Psoas muscle (tissue), 8 donors: ENCODE measurements at places on chromosomes 1 and 21.
A peak's percentile ranks its signal among the peaks of the same experiment; 100 is the strongest.

- no peak for DNase-seq
These were observed 171.8 kb downstream of the FCRL5 start for GRCh38 chr1:157380523-157380922.

GRCh38 chr1:15005116-15005515 lies 148.4 kb upstream of the TMEM51 start:
- DNase-seq: no peak

DNA sequence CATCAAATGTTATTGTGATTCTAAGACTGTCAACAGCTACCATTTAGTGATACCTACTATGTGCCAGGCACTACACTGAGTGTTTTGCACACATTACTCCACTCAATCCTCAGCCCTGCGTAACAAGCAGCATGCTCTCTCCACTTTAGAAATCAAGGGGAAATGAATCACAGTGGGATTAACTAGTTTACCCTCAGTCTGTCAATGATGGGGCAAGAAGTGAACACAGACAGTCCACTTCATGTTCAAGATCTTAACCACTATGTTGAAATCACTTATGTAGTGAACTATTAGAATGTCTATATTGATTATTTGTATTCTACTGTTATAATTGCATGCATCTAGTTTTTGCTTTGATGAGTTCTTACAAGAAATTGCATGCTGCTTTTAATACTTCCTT lies 165.3 kb downstream of the LTN1 start:
- no peak for DNase-seq

DNA sequence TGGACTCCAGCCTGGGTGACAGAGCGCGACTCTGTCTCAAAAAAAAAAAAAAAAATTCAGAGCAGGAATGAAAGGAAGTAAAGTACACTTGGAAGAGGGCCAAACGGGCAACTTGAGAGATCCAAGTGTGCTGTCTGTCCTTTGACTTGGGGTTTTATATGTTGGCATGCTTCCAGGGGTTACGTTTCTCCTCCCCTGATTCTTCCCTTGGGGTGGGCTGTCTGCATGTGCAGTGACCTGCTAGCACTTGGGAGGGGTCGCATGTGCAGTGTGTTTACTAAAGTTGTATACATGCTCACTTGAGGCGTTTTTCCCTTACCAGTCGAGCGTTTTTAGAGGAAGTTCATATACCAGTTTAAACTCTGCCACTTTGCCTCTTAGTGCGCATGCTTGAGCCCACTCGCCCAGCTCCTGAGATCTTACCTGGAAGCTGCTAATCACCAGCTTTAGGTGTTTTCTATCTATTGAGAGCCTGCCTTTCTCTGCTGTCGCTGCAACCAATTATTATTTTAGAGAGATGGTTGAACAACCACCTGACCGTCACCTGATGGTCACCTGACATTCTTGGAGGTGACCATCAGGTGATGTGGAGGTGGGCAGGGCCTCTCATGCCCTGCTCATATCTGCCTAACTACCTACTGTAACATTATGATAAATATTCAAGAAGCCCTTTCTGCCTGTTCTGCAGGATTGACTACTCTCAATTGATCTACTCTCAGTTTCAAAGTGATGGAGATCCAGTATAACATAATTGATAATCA lies 140.1 kb downstream of the MACF1 start:
- no peak for DNase-seq

DNA sequence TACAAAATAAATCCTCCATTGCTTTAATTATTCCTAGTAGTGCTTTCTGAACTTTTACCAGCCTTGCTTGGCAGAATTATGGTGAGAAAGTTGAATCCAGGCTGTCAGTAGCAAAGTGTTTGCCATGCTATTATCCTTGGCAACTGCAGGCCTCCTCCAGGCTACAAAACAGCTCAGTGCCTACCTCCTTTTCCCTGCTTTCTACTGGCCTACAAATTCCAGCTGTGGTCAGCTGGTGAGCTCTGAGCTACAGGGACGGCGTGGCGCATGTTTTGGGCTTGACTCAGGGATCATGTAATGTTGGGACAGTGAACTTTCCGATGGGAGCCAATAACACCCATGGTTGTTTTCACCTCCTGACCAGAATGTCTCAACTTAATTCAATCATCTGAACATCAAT lies 456.1 kb upstream of the ADAMTS5 start:
- peak; percentile 69 for DNase-seq
